Progenitor cell of endocrine pancreas (in vitro differentiated cells): ENCODE measurements at places on chromosomes 4 and X. TPM values are rescaled to one million over a fixed set of nuclear protein-coding genes. Genes with fewer than 3 reads are reported as not detected.

GRCh38 chr4:158189422-158189821 lies 16.6 kb upstream of the GASK1B start:
- DNase-seq = no peak

Gene GAK
- 116 and 119 TPM in 2 replicates for total RNA-seq

DNA sequence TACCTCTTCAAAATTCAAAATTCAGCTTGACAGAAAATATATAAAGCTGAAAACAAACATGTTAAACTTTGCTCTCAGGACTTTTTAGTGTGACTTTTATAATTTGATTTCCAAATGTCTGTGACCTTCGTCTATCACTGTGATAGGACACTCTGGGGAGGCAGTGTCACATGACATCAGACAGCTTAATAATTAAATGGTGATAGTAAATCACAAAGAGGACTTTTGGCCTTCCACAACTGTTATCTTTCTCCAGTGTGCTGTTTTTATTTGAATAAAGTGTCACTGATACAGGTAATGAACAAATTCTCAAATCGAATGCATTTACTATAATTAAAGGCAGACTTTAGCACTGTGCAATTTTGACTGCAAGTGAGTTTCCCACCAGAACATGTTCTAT lies 83.1 kb downstream of the MID1 start:
- DNase-seq = no peak

Gene P2RY10
- not detected in 2 replicates for total RNA-seq

Gene MAGEB1
- total RNA-seq = not detected in 2 replicates

GRCh38 chr4:152572417-152573086 lies 36.7 kb upstream of the FBXW7 start:
- no peak for DNase-seq

GRCh38 chr4:178296669-178297068 lies 854.4 kb upstream of the AGA start:
- no peak for DNase-seq

Gene TSPAN6
- 167 TPM in 2 replicates for total RNA-seq

DNA sequence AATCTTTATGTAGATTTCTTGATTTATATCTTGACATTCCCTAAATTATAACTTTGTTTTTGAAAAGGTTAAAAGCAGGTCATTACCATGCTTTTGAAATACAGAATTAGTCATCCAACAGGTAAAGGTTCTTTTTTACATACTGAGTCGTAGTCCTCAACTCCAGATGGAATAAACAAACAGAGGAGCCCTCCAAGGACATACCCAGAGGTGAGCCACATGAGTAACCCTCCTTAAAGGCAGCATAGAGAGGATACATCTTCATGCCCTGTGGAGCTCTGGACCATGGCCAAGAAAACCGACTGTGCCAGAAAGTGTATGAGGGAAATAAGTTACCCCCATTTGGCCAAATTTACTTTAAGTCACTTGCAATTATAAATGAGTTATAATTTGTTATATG lies 95.3 kb upstream of the MCF2 start:
- no peak for DNase-seq

DNA sequence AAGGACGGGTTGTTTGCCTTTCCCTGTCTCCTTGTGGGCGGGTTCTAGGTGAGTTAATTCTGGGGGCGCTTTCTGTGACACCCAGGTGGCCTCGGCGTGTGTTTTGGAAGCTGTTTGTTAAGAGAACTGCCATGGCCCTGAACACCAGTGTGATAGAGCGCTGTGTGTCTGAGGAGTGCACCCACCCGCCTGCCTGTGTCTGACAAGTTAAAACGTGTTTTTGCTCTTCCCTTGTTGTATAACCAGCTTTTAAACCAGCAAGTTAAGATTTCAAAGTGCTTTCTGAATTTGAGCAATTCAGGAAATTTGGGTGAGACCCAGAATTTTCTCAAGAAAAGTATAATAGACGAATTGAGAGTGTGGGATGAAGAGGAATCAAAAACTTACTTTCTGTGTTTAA lies 55.2 kb upstream of the HGFAC start:
- no peak for DNase-seq

Gene IRS4
- 1.0 and 1.2 TPM in 2 replicates for total RNA-seq

DNA sequence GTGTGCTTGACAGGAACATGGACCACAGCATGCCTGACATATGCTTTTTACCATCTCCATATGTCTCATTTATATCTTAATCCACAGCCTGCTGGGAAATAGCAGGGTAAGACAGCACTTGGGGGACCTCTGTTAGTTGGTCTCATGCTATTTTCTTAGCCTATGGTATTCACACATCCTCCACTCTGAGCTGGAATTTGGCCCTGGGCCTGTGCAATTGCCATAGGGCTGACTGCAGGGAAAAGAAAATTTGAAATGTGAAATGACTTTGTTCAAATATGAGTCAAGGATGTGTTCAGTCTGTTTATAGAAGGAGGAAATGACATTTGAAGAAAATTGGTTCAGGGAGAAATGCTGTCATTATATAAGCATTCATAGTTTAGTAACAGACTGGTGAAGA lies 9.6 kb upstream of the MAP7D3 start:
- no peak for DNase-seq

- no peak for DNase-seq
Observed at GRCh38 chrX:46959985-46960700, 47.9 kb downstream of the JADE3 start.

Gene AFAP1
- total RNA-seq = 31.9 and 32.9 TPM in 2 replicates

Gene UGT2A3
- 0.67 TPM in 2 replicates for total RNA-seq

DNA sequence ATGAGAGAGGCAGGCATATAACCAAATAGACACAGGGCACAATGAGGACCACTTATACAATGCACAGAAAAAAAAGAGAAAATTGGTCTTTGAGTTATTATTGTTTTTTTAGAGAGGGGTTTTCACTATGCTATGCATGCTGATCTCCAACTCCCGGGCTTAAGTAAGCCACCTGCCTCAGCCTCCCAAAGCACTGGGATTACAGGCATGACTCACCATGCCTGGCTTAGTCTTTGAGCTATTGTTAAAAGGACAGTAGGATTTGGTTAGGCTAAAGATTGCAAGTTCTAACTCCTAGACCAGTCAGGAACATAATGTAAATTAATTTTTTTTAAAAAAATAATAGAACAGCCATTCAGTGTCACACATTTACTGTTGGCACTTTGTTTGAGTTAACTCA lies 340.1 kb downstream of the GPAT3 start:
- DNase-seq = no peak

DNA sequence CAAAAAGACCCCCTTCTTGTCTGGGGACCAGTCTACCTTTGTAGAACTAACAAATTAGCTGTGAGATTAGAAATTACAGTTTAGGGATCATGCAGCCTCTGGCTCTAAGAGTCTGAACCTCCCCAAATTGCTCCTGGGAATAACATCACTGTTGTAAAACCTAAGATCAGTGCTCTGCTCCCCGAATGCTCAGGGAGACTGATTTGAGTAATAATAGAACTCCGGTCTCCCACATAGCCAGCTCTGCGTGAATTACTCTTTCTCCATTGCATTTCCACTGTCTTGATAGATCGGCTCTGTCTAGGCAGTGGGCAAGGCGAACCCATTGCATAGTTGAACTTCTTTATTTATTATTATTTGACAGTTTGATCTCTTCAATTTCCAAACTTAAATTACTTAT lies 160.8 kb upstream of the VCX3A start:
- DNase-seq = no peak

- DNase-seq = no peak
Observed at GRCh38 chr4:80360900-80361299, 25.4 kb downstream of the CFAP299 start.

DNA sequence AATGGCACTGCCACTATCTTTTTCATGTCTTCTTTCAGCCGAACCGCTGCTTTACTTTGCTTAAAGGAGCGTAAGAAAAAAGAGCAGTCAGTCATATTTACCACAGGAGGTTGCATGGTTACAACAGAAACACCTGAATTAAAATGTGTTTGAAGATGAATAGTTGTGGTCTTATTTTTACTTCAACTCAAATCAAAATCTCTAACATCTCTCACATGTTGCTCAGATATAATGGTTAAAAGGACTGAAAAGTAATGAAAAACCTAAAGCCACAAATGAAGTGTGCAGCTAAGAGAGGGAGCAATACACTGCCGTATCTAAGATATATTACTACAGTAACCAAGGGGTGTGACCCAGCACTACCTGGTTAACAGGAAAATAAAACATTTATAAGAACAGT lies 27.4 kb downstream of the FAM13A start:
- DNase-seq = no peak

DNA sequence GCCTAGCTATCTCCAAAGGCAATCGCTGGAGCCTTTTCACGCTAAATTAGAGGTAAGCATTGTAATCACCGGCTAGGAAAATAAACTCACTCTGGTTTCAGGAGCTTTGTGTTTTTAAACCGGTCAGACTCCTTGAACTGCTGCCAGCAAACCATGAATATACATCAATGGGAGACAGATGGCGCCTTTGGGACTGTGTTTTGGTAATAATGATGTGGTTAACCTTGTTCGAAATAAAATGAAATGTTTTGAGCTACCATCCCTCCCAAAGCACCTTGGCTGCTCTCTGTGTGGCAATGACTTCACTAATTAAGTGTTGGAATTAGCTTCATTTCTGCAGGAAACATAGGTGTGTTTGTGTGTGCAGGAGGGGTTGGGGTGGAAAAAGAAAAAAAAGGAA lies 65.3 kb downstream of the CLNK start:
- DNase-seq = no peak

- DNase-seq = no peak
Observed at GRCh38 chr4:92182006-92182735, 121.6 kb upstream of the GRID2 start.

Gene STPG2
- 0.53 and 1.1 TPM in 2 replicates for total RNA-seq

Gene CT55
- total RNA-seq = 0.40 TPM in 1 of 2 replicates, not detected in the other

- DNase-seq = no peak
Observed at GRCh38 chr4:176380352-176381157, 60.8 kb downstream of the SPCS3 start.
